Fibroblast of skin of right quadriceps (primary cell): ENCODE measurements at places on chromosomes 6 and 20.
A peak's percentile ranks its signal among the peaks of the same experiment; 100 is the strongest.

GRCh38 chr6:130520221-130520620, 154.4 kb downstream of the TMEM200A start:
- DNase-seq = peak; percentile 71

GRCh38 chr6:47083586-47084047, 41.5 kb upstream of the ADGRF1 start:
- DNase-seq = peak; percentile 56

- DNase-seq = peak; percentile 51
Measured at GRCh38 chr6:35258858-35259193, 709 bp upstream of the ZNF76 start.

- DNase-seq = no peak
Measured at GRCh38 chr6:11919771-11920440, 92.2 kb upstream of the HIVEP1 start.

GRCh38 chr6:143429970-143430369, 20.5 kb downstream of the ADAT2 start:
- no peak for DNase-seq

- no peak for DNase-seq
Measured at GRCh38 chr6:108383981-108384380, 89.1 kb downstream of the AFG1L start.

DNA sequence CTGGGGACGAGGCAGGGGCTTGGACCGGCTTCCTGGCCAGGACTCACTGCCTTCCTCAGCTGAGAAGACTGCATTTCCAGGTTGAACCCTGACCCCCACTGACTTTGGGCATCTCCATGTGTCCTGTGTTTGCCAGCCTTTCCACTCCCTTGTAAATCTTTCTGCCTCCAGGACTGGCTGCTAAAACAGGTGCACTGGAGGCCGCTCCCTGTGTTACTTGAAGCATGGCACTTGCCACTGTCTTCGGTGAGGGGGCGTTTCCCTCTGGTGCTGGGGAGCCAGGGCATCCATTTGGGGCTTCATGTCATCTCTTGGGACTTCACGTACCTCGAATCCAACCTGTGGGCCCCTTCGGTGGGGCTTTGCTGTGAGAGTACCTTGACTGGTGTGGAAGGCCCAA, 6.7 kb upstream of the RBM38 start:
- DNase-seq = no peak

DNA sequence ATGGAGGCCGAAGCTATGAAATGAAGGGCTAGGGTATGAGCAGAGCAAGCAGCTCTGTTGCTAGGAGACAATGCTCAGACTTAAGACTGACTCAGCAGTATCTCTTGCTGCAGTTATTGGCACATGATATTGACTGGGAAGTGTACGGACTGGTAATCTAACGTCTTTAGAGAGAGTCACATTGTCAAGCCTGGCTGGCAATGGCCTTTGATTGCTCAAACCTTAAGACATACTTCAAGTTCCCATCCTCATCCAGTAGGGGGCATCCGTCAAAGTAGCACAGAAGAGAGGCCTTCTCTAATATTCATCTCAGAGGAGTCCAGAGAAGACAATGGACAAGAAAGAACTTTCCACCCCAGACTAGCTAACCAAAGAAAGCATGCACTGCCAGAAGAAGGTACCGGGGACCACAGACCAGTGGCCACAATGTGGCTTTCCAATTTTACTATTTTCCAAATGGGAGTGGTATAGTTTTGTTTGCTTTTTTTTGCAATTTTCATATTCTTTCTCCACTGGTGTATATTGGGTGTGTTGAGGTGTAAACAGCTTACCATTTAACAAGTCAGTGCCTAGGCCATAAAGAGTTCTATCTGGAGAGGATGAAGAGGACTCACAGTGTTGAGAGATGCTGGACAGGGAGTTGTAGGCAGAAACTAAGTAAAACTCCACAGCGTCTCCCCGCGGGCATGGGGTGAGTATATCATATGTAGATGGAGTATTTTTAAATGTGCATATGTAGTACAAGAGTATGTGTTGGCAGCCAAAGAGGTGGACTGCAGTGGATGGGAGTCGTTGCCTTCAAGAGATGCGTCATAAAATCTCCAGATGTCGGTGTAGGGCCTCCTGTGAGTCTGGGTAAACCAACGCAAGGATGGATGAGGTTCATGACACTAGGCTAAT, 36.7 kb downstream of the LRFN2 start:
- DNase-seq = peak; percentile 51

DNA sequence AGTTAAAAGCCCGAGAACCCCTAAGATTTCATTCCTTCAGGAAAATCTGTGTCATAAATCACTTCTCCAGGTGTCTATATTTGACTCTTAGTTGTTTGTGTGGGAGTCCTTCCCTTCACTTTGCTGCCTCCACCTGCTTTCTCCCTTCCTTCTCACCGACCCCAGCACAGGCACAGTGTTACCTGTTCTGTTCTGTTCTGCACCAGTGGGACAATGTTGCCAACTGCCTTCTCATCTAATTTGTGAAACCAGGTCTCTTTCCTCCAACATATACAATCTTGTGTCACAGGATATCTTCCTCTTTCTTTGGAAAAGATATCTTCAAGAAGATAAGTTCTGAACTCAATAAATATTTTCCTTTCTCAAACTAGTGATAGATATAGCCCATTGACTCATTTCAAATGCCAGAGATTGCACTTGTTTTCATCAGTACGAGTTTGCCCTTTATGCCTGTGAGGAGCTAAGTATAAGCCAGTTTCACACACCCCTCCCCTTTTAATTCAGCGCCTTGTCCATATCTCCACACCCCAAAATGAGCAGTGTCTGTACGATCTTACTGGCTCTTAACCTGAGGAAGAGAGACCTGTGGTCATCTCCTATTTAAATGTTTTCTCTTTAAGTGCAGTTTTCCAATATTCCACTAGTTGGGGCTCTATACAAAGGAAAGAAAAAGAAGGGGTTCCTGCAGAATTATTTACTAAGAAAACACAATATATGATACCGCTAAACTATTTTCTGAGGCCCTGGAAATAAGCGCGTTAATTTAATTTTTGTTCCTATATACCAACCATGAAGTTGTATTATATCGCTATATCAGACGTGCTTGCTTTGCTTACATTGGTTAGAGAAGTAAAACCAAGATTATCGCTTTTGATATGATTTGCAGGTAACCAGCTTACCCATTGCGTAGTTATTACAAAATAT, 81.6 kb upstream of the PREP start:
- peak; percentile 62 for DNase-seq

DNA sequence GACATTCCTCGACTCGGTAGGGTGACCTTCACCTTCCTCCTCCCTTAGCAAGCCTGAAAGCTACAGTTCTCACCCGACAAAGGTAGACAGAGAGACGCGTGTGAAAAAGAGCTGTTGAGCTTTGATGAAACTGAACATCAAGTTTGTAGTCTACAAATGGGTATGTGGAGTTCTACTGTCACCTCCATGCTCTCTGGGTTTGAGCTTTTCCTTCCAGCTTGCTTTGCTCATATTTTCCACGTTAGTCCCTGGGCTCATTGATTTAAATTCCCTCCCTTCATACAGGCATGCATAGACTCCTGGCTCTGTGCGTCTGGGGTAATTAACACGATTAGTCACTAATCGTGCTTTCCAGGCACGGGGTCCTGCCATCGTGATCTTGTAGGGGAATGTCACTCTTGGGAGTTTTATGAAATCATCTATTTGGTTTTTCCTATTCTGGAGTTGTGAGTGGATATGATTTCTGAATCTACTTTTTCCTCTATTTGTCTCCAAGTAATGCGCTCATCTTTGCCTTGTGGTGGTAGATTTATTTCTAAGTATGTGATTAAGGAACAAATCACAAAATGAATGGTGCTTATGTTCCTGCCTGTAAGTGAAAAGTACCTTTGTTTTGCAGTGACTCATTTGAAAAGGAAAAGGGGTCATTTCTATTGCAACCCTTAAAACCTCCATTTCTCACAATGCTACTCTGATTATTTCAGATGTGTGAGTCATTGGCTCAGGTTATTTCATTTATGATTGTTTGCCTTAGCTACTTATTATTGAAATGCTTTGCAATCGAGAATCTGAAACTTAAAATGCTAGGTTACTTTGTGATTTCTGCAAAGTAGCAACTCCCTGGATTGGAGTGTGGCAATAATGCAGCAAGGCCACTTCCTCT, 154.6 kb downstream of the ZDHHC14 start:
- peak; percentile 69 for DNase-seq

- peak; percentile 60 for DNase-seq
Measured at GRCh38 chr20:14189794-14190402, 147.5 kb downstream of the FLRT3 start.

- DNase-seq = no peak
Measured at GRCh38 chr6:170029416-170030283, 261.2 kb downstream of the DLL1 start.

DNA sequence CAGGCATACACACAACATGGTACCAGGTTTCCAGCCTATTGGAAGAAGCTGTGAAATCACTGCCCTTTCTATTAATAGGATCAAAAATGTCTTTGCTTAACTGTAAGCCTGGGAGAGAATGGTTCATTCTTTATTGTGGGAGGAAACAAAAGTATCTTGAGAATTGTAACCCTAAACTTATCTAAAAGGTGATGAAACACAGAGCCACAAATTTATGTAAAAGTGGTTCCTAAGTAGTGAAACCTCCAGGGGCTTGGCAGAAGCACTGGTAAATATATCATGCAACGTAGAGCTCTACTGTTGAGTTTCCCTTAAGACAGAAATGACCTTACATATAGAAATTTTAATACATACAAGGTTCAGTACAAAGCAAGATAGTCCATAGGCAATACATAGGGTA, 17.2 kb upstream of the NOX3 start:
- DNase-seq = peak; percentile 78

GRCh38 chr6:131628726-131629125, 684 bp upstream of the MED23 start:
- DNase-seq = no peak

DNA sequence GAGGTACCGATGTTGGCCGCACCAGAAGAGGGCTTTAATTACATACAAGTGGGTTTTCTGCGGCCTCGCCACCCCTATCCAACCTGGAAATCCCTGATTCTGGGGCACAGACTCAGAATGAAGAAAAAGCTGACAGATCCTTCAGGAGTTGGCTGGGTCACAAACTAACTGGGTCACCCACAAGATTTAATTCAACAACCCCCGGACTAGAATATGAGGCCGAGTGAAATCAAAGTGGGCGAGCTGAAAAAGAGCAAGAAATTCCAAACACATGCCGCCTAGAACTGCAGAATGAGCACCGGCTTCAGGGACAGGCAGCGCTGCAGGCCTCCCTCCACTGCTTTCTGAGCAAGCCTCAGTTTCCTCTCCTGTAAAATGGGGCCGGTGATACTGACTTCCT, 30.0 kb downstream of the GRM4 start:
- no peak for DNase-seq

- no peak for DNase-seq
Measured at GRCh38 chr6:21603082-21603952, 9.8 kb downstream of the SOX4 start.

DNA sequence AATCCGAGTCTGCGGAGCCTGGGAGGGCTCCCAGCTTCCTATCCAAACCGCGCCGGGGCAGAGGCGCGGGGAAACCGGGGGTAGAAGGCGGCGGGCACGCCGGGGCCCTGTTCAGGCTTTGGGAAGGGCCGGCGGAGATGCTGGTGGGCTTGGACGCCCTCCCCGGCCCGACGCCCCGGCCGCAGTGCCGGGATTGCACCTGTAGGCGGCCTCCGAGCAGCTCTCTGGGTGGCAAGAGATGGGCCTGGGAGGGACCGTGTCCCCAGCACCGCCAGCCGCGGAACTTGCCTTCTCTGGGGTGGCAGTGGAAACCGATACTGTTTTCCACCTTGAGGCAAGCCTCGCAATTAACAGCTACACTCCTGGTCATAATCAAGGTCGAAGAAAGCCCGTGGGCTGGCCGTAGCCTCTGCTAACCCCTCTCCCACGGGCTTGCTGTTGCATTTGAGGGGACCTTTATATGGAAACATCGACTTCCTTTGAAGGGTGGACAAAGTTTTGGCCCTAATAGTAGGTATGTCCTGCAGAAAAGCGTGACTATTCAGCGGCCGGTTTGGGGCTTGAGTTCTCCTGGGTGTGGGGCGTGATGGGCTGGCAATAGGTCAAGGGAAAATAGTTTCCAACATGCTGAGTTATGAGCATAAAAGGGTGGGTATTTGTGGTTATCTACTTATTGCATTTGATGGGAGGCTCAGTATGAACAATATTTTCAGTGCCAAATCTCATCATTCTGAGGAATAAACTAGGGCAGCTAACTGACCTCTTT, 1.1 kb upstream of the JAG1 start:
- DNase-seq = peak; percentile 70

DNA sequence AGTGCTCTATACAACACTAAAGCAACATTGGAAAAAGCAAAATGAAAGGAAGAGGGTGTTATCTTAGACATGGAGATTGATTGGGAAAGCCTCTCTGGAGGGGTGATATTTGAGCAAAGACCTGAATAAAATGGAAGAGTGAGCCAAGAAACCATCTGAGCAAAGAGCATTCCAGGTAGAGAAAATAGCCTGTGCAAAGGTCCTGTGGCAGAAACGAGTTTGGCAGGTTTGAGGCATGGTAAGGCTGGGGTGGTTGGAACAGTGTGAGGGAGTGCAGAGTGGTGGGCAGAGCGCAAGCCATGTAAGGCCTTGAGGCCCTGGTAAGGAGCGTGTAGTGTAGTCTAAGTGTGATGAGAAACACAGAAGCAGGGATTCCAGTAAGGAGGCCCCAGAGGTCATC, 40.0 kb upstream of the PTPRT start:
- DNase-seq = no peak

- no peak for DNase-seq
Measured at GRCh38 chr6:38714239-38715015, 684 bp upstream of the DNAH8 start.

- no peak for DNase-seq
Measured at GRCh38 chr6:4593951-4594350, 182.3 kb upstream of the CDYL start.
